ENCODE measurements at places on chromosomes 13 and 19.

DNA sequence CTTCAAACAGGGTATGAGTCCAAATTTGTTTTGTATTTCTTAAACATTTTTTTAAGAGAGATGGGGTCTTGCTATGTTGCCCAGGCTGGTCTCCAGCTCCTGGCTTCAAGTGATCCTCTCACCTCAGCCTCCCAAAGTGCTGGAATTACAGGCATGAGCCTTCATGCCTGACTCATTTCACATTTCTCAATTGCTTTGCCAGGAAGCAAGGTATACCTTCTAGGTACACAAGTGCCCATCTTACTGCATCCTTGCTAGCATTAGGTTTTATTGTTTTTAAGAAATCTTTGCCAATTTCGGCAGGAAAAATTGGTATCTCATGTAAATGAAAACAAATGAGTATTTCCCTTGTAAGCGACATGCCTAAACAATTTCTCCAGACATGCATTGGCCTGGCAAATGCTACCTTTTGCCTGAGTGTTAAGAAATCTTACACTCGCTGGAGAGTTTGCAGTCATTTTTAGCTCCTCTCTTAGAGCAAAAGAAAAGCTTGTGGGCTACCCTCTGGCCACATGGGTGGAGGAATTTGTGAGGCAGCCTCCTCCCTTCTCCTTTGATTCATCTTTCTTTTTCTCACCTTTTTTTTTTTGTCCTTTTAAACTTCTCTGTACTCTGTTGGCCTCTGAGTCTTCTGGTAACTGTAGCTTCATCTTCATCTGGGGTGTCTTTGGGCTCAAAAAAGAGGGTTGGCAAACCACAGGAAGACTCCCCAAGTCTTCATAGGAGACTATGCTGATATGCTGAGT lies 33.0 kb downstream of the ACTL9 start:
- no peak for DNase-seq

DNA sequence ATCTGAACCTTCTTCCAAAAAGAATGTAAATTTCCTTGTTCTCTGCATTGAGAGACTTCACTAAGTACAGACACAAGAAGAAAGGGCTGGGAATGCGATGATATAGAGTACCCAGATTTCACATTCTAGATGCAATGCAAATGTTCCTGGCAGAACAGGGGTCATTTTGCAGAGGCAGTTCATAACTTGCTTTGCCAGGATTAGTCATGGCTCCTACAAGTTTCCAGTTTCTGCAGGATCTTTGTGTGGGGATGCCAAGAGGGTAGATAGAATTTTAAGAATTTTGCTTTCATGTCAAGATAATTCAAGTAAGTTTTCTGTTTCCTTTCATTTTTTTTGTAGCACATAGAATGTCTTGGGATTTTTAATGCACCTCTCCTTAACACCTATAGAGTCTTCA lies 181.2 kb downstream of the FGF9 start:
- DNase-seq = no peak

- no peak for DNase-seq
Observed at GRCh38 chr13:95418946-95419345, 117.7 kb upstream of the ABCC4 start.

- no peak for DNase-seq
Observed at GRCh38 chr13:77353995-77354394, 27.1 kb upstream of the MYCBP2 start.

DNA sequence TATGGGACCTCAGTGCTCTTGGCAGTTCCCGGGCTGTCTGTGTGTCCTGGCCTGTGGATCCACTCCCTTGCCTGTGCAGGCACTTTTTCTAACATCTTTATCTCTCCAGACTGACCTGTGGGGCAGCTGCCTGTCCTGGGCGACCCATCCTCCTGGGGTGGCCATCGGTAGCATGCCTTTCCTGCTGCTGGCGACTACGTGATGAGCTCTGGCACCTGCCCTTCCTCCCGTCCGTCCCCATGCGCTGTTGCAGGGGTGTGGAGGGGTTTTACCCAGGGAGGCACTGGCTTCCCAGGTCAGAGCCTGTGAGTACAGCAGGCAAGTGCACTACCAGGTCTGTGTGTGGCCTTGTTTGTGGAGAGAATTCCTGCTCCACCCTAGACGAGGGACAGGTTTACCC lies 93.3 kb downstream of the KDM4B start:
- DNase-seq = no peak

DNA sequence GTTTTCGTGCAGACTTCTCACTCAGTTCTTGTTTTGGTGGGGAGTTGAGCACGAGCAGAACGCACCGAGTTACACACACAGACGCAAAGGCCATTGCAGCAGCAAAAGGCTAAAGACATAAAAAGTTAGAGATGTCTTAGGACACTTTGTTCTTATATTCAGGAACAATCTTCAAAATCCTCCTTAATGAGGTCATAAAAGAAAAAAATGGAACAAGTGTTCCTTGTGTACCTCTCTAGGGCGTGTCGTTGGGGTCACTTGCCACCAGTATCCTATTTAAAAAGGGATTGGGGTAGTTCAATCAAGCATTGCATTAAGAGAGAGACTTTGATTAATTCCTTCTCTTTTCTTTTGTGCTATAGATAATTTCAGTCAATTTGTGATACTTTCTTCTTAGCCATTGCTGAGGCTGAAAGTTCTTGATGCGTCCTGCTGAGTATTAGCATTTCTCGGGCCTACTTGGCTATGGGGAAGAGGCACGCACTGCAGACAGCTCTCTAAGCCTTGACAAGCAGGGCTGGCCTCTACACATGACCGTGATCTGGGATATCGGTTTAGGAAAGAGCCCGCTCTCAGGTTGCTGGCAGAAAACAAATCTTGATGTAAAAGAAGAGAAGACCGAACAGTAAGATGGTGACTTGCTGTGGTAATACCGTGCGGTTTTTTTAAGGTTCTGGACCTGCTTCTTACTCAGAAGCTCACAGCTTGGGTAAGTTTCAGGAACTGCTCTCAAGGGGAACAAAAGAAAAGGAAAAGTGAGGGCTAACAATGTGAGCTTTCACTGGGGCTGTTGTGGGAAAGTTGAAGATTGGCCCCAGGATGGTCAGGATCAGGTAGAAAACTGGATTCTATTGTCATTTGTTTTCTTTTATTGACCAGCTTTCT lies 223.6 kb downstream of the TM9SF2 start:
- DNase-seq = no peak
